ENCODE measurements at places on chromosomes 1 and 21. TPM values are rescaled to one million over a fixed set of nuclear protein-coding genes. Genes with fewer than 3 reads are reported as not detected.
A peak's percentile ranks its signal among the peaks of the same experiment; 100 is the strongest.

- no peaks in the 10 kb centered on the region for H3K36me3 ChIP-seq
- no peaks in the 10 kb centered on the region for H3K4me1 ChIP-seq
- no peak for DNase-seq
- no peak overlapping the region for H3K4me3 ChIP-seq
- H3K27ac ChIP-seq, result no peak overlapping the region
Measured at GRCh38 chr1:108916788-108917187, 40.0 kb downstream of the GPSM2 start.

DNA sequence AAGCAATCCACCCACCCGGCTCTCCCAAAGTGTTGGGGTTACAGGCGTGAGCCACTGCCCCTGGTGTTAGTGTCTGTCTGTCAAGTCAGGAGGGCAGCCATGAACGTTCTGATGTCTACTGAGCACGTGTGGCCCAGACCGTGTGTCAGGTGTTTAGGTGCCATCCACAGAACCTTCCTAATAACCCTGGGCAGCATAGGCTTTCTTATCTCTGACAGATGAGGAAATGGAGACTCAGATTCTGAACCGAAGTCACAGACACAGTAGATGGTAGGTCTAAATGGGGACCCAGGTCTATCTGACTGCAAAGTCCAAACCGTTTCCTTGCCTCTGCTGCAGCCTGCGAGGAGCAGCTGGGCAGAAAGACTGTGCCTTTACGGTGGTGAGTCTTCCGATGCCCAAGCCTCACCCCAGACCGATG lies 622 bp upstream of the IL6R start:
- H3K4me3 ChIP-seq, result peak overlapping the region; percentile 78
- H3K27ac ChIP-seq, result peak overlapping the region; percentile 75
- H3K4me1 ChIP-seq, result peaks cover 73% of the 10 kb centered on the region
- DNase-seq, result no peak
- H3K36me3 ChIP-seq, result no peaks in the 10 kb centered on the region
- H3K27me3 ChIP-seq, result no peaks in the 10 kb centered on the region

DNA sequence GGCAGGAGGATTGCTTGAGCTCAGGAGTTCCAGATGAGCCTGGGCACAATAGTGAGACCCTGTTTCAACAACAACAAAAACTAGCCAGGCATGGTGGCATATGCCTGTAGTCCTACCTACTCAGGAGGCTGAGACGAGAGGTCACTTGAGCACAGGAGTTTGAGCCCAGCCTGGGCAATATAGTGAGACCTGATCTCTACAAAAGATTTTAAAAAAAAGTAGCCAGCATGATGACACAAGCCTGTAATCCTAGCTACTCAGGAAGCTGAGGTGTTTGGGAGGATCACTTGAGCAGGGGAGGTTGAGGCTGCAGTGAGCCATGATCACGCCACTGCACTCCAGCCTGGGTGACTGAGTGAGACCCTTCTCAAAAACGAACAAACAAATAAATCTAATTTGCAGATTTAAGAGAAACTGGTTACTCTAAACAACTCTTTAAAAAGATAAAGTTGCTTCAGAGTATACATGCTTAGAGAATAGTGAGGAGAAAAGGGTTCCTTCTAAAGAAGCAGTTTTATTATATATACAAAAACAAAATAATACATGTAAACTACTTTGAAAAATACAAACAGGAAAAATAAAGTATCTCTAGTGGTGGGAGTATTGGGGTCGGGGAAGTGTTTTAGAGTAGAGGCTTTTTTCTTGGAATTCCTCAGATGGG lies 88.4 kb downstream of the ADCY10 start:
- H3K4me1 ChIP-seq, result no peaks in the 10 kb centered on the region
- peaks cover 9% of the 10 kb centered on the region for H3K27me3 ChIP-seq
- H3K36me3 ChIP-seq, result no peaks in the 10 kb centered on the region

GRCh38 chr1:209870151-209870831 lies 42.5 kb downstream of the UTP25 start:
- H3K4me3 ChIP-seq, result no peak overlapping the region
- no peak for DNase-seq

GRCh38 chr1:65020774-65021173 lies 54.4 kb upstream of the JAK1 start:
- no peak for DNase-seq
- H3K4me3 ChIP-seq, result no peak overlapping the region
- H3K4me1 ChIP-seq, result no peaks in the 10 kb centered on the region
- no peak overlapping the region for H3K27ac ChIP-seq
- H3K27me3 ChIP-seq, result no peaks in the 10 kb centered on the region

DNA sequence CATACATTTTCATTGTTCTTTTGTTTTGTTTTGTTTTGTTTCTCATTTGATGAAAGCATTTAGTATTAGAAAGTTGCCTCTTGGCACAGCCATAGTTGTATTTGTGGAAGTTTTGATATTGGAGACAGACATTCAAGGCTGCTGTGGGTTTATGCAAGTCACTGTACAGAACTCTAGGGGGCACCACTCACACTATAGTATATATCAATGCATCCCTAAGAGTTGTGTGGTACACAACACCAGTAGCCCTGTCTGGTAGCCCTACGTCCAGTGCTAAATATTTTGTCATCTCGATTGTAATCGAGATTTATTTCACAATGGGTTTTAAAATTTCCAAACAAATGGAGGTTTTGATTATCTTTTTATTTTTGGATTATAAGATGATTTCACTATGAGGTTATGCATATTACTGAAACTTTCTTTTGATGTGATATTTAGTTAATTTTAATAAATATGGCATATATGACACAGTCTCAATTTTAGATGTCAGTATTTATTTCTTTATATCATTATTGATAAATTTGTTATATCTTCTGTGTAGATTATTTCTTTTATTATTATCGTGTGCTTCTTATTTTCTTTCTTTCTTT lies 112.2 kb downstream of the NR5A2 start:
- no peaks in the 10 kb centered on the region for H3K36me3 ChIP-seq
- H3K27me3 ChIP-seq, result no peaks in the 10 kb centered on the region
- H3K4me1 ChIP-seq, result no peaks in the 10 kb centered on the region

DNA sequence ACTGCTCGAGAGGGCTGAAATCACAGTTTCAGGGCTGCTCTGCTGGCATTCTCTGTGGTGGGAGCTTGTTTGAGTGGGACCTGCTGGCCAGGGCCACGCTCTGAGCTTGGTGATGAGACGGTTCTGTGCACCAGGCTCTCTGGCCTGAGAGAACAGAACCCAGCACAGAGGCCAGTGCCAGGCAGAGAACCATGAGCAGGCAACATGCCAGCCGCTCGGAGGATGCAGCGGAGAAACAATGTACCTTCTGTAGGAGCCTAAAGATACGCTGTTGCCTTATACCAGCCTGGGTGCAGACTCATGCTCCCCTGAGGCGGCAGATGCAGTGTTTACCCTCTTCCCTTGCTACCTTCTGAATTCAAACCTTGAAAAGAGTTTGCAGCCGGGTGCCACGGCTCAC lies 10.0 kb downstream of the C2CD2 start:
- H3K27ac ChIP-seq, result no peak overlapping the region
- H3K36me3 ChIP-seq, result no peaks in the 10 kb centered on the region
- H3K4me1 ChIP-seq, result peaks cover 7% of the 10 kb centered on the region
- DNase-seq, result no peak
- H3K4me3 ChIP-seq, result no peak overlapping the region

- DNase-seq, result peak; percentile 21
- peaks cover 47% of the 10 kb centered on the region for H3K4me1 ChIP-seq
- H3K27ac ChIP-seq, result peak overlapping the region; percentile 100
- peaks cover 15% of the 10 kb centered on the region for H3K36me3 ChIP-seq
- H3K27me3 ChIP-seq, result no peaks in the 10 kb centered on the region
Measured at GRCh38 chr1:183635099-183635605, 431 bp downstream of the ARPC5 start.

DNA sequence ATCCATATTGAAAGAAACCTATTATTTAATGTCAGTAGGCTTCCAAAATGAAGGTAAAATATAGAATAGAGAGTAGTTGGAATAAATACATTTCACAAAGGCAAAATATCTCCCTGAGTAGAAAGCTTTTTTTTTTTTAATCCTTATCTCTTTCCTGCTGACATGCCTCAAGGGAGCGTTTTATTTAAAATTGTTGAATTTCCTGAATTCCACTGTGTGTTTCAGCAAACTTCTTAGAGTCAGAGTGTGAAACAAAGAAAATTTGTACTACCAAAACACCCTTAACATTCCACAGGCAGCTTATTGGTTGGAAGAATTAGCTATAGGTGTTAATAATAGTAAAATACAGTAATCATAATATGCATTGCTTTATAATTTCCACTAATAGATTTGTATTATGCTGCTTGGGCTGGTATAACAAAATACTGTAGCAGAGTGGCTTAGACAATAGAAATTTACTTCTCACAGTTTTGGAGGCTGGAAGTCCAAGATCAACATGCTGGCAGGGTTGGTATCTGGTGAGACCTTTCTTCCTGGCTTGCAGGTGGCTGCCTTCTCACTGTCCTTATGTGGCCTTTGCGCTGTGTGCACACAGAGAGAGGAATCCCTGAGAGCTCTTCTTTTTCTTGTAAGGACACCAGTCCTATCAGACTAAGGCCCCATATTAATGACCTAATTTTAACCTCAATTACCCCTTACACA lies 468.4 kb upstream of the C1orf87 start:
- no peaks in the 10 kb centered on the region for H3K4me1 ChIP-seq
- DNase-seq, result no peak
- no peak overlapping the region for H3K4me3 ChIP-seq
- H3K36me3 ChIP-seq, result peaks cover 1% of the 10 kb centered on the region
- H3K27me3 ChIP-seq, result no peaks in the 10 kb centered on the region

GRCh38 chr1:168180148-168180524 lies 1.4 kb downstream of the TIPRL start:
- no peaks in the 10 kb centered on the region for H3K36me3 ChIP-seq
- no peak overlapping the region for H3K27ac ChIP-seq
- no peak overlapping the region for H3K4me3 ChIP-seq
- no peaks in the 10 kb centered on the region for H3K27me3 ChIP-seq

- peaks cover 33% of the 10 kb centered on the region for H3K4me1 ChIP-seq
- H3K27ac ChIP-seq, result no peak overlapping the region
- no peak for DNase-seq
- peaks cover 7% of the 10 kb centered on the region for H3K36me3 ChIP-seq
- no peak overlapping the region for H3K4me3 ChIP-seq
- H3K27me3 ChIP-seq, result no peaks in the 10 kb centered on the region
Measured at GRCh38 chr1:235494531-235494930, 9.7 kb downstream of the B3GALNT2 start.

GRCh38 chr1:160205242-160206035 lies at the start of gene PEA15:
Gene PEA15, plus strand, starts transcription at chr1:160205384. Its CDS starts 6,161 bp downstream, at chr1:160211545.
- H3K27ac ChIP-seq, result peak within 1 kb of the TSS; percentile 83
- H3K27me3 ChIP-seq, result no peaks in the 10 kb centered on the region
- peaks cover 49% of the 10 kb centered on the region for H3K4me1 ChIP-seq
- peak; percentile 84 for DNase-seq

- no peak overlapping the region for H3K4me3 ChIP-seq
- peaks cover 1% of the 10 kb centered on the region for H3K36me3 ChIP-seq
- peaks cover 33% of the 10 kb centered on the region for H3K27me3 ChIP-seq
- peak overlapping the region; percentile 10 for H3K27ac ChIP-seq
- DNase-seq, result no peak
Measured at GRCh38 chr1:8145545-8146202, 119.6 kb upstream of the ERRFI1 start.

- peaks cover 54% of the 10 kb centered on the region for H3K4me1 ChIP-seq
- DNase-seq, result no peak
- no peak overlapping the region for H3K27ac ChIP-seq
- H3K4me3 ChIP-seq, result no peak overlapping the region
Measured at GRCh38 chr1:76252431-76252830, 177.9 kb downstream of the ST6GALNAC3 start.

- no peak overlapping the region for H3K4me3 ChIP-seq
- peaks cover 5% of the 10 kb centered on the region for H3K4me1 ChIP-seq
- no peak for DNase-seq
- no peak overlapping the region for H3K27ac ChIP-seq
- H3K27me3 ChIP-seq, result no peaks in the 10 kb centered on the region
Measured at GRCh38 chr1:43074244-43074643, 97.8 kb downstream of the EBNA1BP2 start.

DNA sequence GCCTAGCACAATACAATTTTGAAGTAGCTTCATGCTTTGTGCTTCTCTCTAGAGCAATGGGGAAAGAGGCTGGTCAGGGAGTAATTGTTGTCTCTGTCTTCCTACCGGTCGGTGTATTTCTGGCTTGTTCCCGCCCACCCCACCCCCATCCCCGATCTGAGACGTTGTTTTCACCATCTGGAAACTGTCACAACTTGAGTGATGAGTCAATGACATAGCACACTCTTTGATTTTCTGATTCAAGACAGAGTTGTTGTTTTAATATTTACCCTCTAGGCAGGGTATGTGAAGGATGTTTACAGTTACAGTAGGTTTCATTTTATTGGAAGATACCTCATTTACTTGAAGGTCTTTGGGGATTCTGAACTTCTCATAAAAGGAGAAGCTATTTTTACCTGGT lies 7.0 kb downstream of the IL12RB2 start:
- peak overlapping the region; percentile 96 for H3K27ac ChIP-seq
- peaks cover 2% of the 10 kb centered on the region for H3K4me1 ChIP-seq

S100A12 gene
- not detected for total RNA-seq

ITLN2 gene
- total RNA-seq, result not detected

CDCA8 gene
- total RNA-seq, result 65.8 TPM
